ENCODE measurements at places on chromosomes 5 and 9. TPM values are rescaled to one million over a fixed set of nuclear protein-coding genes. Genes with fewer than 3 reads are reported as not detected.

Gene LCN10
- total RNA-seq, result 8.3 TPM

GRCh38 chr5:61941637-61942036 lies 364.4 kb upstream of the KIF2A start:
- DNase-seq, result no peak
- H3K27ac ChIP-seq, result no peak overlapping the region
- no peaks in the 10 kb centered on the region for H3K36me3 ChIP-seq
- H3K4me3 ChIP-seq, result no peak overlapping the region

- H3K27me3 ChIP-seq, result no peaks in the 10 kb centered on the region
- DNase-seq, result no peak
These were observed 120.1 kb downstream of the LRRC70 start for GRCh38 chr5:62698756-62699155.

GRCh38 chr5:66963559-66963971 lies 233.0 kb downstream of the CD180 start:
- no peaks in the 10 kb centered on the region for H3K27me3 ChIP-seq
- H3K4me3 ChIP-seq, result no peak overlapping the region
- H3K36me3 ChIP-seq, result no peaks in the 10 kb centered on the region
- no peak for DNase-seq

- no peaks in the 10 kb centered on the region for H3K27me3 ChIP-seq
- no peaks in the 10 kb centered on the region for H3K36me3 ChIP-seq
- peaks cover 16% of the 10 kb centered on the region for H3K4me1 ChIP-seq
- DNase-seq, result no peak
- no peak overlapping the region for H3K27ac ChIP-seq
These were observed 90.5 kb downstream of the ANKH start for GRCh38 chr5:14781106-14781505.

DNA sequence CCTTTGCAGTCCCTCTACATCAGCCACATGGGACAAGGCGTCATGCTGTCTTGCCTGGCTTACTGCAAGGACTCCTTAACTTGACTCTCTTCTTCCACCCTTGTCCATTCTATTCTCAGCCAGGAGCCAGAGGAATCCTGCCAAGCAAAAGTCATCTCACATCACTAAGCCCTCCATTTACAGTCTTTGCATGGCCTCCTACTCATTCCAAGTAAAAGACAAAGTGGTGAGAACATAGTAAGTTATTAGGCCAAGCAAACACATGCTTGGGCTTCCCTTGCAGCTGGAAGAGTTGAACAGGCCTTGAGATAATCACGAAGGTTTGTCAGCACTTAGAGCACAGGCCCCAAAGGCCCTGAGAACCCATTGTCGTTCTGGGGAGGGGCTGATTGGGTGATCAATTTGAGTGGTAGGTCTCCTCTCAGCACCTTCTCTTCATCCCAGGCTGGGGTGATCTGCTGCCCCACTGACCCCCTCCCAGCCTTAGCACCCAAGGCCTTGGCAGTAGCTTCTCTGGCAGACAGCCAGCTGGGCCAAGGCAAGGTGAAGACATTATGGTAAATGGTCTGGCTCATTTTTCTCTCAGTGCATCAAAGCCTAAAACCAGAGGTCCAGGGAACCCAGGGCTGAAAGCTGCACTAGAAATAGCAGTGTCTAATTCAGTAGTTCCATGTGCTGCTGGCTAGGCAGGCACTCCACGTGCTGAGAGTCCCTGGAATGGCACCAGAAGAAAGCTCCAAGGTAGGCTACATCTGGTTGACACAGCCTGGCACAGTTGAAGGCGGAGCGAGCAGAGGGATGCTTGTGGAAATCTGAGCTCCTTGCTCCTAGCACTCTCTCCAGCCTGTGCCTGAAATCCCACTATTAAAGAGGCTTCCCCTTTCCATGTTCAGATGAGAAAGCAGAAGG lies 121.4 kb downstream of the ASTN2 start:
- H3K36me3 ChIP-seq, result no peaks in the 10 kb centered on the region
- no peak for DNase-seq
- no peaks in the 10 kb centered on the region for H3K4me1 ChIP-seq
- H3K27ac ChIP-seq, result no peak overlapping the region
- no peaks in the 10 kb centered on the region for H3K27me3 ChIP-seq

DNA sequence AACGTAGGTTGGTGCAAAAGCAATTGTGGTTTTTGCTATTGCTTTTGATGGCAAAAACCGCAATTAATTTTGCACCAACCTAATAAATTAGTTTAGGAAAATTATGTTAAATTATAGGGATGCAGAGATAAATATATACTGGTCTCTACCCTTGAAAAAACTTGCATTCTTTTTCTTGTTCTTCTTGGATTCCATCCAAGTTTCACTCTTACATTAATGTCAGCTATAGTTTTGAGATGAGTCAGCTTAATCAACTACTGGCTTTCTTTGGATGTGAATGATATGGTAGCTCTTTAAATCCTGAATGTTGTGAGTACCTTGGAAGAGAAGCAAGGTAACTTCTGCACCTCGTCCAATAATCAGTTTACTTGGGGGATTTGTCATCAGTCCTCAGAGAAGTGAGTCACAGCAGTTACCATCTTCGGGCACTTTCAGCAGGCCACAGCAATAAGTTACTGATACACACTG lies 549.0 kb upstream of the ZNF608 start:
- H3K4me1 ChIP-seq, result no peaks in the 10 kb centered on the region
- no peaks in the 10 kb centered on the region for H3K27me3 ChIP-seq
- no peak overlapping the region for H3K27ac ChIP-seq
- no peak overlapping the region for H3K4me3 ChIP-seq

Gene SLC6A3
- total RNA-seq, result 0.49 TPM

GRCh38 chr5:1419476-1420210 lies 25.6 kb downstream of the SLC6A3 start:
- DNase-seq, result no peak
- no peak overlapping the region for H3K4me3 ChIP-seq
- no peaks in the 10 kb centered on the region for H3K36me3 ChIP-seq
- H3K27me3 ChIP-seq, result no peaks in the 10 kb centered on the region
- no peaks in the 10 kb centered on the region for H3K4me1 ChIP-seq
- no peak overlapping the region for H3K27ac ChIP-seq
